ENCODE measurements at places on chromosomes 2 and 18.
A peak's percentile ranks its signal among the peaks of the same experiment; 100 is the strongest.

- no peak for DNase-seq
These were observed 474.2 kb downstream of the PIK3C3 start for GRCh38 chr18:42429196-42429595.

DNA sequence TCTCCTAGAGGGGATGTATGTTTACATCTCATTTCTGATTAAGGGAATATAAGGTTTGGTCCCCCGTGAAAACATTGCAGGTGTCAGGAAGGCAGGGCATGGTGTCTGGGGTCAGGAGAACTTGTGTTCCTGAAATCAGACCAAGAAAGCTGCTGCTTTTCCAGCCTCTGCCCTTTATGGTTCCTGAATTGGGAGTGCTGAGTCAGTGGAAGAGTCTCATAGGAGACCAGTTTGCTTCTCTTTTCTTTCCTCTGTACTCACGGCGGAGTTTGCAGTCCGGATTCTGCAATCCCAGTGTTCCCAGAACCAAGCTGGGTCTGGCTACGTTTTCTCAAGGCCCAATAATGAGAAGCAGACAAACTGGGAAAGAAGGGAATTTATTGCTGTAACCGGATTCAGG, 5.1 kb upstream of the MARCO start:
- DNase-seq = no peak

GRCh38 chr2:237254369-237254861, 159.5 kb downstream of the COL6A3 start:
- no peak for DNase-seq

- no peak for DNase-seq
These were observed 862.3 kb downstream of the SUCLG1 start for GRCh38 chr2:83596592-83597282.

- no peak for DNase-seq
These were observed 428.6 kb downstream of the SETBP1 start for GRCh38 chr18:45109271-45109670.

GRCh38 chr2:118148809-118149208, 60.5 kb downstream of the INSIG2 start:
- DNase-seq = no peak

GRCh38 chr2:58664523-58665151, 423.5 kb upstream of the FANCL start:
- no peak for DNase-seq

DNA sequence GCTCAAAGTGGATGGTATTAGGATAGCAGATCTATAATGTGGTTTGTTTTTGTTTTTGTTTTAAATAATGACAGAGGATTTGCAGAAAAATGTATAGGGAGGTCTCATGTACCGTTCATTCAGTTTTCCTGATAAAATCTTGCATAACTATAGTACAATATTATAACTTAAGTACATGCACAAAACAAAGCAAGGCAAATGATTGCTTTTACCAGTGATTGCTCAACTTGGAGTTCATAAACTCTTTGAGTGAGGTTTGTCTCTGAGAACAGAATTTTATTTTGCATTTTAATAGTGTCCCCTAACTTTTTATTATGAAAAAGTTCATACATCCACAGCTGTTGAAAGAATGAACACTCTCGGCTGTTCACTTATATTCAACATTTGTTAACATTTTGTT, 96.6 kb downstream of the MAP4K4 start:
- DNase-seq = no peak

DNA sequence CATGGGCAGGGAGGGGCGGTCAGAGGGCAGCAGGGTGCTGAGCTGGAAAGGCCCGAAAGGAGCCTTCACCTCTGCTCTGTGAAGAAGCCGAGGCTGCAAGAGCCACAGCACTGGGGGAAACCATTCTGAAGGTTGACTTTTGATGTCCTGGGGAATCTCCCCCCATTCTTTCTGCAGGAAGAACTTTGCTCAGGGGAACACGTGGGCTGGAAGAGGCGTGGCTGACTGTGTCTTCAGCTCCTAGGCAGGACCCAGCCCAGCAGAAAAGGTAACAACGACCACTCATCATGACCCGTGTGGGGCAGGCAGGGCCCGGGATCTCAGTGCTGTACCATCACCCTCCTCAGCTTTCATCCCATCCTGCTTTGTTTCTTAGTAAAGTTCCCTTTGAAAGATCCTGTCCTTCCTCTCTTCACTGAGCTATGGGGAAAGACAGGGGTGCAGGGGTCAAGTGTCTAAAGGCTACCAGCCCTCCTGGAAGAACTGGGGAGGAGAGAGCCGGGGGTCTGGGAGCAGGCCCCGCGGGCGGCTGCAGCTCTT, 312.7 kb downstream of the CELF4 start:
- no peak for DNase-seq

DNA sequence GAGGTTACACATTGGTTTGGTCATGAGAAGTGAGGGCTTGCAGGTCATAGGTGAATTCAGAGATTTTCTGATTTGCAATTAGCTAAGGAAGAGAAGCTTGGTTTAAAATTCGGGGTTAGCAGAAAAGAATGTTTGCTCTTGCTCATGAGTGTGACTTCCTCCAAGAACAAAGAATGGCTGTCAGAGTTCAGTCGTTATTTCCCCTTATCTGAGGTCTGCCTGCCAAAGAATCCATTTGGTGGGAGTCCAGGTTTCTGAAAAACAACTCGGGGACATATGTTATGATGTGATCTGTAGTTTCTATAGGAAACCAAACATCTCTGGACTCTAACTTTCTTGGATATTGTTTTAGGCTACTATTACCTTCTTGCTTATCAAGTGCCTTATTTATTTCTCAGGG, 3.2 kb upstream of the UGT1A6 start:
- DNase-seq = no peak

- no peak for DNase-seq
These were observed 183.2 kb upstream of the SMAD2 start for GRCh38 chr18:48113691-48114090.

GRCh38 chr2:32910883-32911598, 35.7 kb upstream of the LTBP1 start:
- DNase-seq = no peak

DNA sequence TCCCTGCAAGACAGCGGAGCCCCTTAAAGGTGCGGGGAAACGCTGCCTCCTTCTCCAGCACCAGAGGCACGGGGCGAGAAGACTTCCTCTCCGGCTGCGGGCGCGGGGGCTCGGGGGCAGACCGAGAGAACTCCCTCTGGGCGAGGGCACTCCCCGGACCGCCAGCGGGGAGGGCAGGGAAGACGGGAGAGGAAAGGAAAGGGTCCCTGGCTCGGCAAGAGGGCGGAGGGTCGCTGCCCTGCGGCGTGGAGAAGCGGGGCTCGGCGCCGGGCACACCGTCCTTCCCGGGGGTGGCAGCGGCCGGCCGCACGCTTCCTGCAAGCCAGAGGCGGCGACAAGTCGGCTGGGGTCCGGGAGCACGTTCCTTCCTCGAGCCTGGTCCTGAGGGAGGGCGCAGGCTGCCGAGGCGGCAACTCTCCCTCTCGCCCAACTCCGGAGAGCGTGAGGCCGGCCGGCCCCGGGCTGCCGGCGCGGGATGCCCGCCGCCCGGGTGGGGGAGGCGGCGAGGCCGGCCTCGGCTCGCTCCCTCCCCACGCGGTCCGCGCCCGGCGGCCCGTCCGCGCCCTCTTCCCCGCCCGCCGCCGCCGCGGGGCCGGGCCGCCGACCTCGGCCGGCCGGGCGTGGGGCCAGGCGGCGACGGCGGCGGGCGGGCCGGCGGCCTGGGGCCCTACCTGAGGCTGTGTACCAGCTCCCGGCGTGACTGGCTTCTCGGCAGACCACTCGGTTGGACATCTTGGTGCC, 1.1 kb downstream of the MEMO1 start:
- peak; percentile 44 for DNase-seq

DNA sequence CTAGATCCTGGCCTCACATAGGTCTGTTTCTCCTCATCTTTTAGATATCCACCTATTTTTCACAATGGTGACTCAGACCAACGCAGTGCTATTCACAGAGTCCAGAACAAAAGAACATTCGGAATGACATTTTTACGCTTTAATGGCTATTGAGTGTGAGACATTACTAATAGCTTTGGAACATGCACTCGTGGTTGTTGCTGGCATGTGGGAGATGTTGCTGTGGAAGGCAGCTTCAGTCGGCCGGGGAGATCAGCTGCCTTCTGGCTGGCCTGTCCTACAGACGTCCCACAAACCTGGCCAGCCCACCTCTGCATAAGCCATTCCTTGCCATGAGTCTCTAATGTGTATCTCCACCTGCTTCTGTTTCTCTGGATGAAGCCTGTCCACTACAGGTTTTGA, 3.4 kb downstream of the MBP start:
- DNase-seq = no peak

DNA sequence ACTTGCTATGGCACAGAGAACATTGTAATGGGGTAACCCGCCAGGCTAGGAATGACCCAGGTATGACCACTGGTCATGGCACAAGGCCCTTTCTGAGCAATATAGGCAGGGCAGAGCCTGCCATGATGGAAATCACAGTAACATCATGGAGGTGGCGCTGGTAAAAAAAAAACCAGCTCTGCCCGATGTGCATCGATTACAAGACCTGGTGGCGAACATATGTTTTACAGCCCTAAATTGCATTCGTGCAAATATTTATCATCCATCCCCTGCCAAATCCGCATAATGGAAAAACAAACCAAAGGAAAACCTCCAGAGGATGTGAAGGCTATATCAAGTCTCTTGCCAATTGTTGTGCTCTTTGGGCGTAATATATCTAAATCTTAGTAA, 60.6 kb downstream of the SEMA4F start:
- no peak for DNase-seq

GRCh38 chr2:232211743-232212686, 166.5 kb upstream of the ALPP start:
- DNase-seq = no peak

- DNase-seq = no peak
These were observed 10.0 kb downstream of the TTL start for GRCh38 chr2:112491946-112492345.

DNA sequence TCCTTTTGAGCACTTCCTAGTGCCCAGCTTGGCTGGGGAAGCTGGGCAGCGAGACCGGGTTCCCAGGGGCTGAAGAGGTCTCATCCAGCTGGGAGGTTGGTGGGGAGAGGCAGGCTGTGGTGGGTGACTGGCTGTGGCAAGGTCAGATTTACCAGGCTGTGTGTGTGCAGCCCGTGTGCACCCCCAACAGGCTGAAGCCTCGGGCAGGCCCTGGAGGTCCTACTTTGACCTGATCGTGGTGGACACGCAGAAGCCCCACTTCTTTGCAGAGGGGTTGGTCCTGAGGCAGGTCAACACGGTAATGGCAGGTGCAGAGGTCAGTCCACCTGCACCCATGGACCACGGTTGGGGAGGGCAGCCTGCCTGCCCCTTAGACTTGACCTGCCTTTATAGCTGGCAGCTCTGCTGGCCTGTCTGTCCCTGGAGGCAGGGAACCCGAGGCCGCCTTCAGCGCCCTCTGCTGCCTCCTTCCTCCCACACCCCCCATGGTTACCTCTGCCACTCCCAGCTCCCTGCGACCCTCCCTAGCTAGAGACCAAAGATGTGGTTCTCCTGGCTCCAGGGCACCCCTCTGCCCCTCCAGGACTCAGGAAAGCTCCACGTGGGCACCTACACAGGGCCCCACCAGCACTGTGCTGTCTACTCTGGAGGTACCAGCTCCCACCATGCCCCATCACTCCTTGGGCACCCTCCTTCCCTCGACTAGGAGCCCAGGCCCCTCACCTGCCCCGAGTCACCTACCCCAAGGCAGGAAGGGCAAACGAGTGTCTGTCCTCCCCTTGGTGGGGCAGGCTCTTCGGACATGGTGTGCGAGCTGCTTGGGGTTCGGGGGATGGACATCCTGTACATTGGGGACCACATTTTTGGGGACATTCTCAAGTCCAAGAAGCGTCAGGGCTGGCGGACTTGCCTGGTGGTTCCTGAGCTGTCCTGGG, 4.0 kb downstream of the NT5DC4 start:
- no peak for DNase-seq

GRCh38 chr2:140002110-140002509, 1221.9 kb upstream of the NXPH2 start:
- DNase-seq = no peak

GRCh38 chr2:186771850-186772463, 77.0 kb downstream of the ZSWIM2 start:
- no peak for DNase-seq

DNA sequence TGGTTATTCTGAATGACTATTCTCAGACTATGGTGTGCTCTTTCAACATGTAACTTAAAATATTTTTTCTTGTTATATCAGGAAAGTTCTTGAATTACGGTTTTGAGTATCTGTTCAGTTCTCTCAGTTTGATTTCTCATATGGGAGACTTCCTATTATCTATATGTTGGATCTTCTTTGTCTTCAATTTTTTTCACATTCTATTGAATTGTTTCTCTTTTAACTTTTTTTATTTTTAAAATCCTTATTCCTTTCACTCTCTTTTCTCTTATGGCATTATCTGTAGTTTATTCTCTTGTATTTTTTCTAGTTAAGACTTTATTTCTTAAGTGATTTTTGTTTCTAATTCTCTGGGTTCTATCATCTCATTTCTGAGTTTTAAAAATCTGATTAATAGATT, 252.8 kb upstream of the STON1 start:
- DNase-seq = no peak

DNA sequence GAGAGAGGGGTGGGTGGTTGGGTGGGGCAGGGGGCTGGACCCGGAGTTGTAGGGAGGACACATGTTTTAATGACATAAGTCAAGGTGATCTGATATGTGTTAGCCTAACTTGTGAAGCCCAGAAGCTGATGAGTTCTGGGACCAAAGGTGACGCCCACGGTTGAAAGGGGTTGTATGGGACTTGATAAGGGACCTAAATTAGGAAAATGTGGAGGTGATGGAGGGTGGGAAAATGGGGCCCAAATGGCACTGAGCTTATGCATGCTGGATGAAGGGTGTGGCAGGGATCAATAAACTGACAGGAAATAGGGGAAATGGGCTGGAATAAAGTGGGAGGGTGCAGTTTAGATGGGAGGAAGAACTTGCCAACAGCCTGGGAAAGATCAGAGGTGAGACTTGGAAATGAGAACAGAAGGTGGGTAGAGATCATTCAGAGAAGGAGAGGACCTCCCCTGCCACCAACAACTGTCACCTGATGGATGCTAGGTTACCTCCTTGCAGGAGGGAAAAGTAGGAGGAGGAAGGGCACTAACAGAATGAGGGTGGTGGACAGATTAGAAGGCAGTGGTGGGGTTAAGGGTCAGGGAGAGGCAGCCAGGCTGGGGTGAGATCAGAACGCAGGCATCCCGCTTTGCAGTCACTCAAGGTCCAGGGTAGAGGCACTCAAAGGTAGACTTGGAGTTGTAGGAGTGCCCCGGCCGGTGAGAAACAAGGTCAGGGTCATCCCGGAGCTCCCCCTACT, 15.3 kb downstream of the WNT10A start:
- no peak for DNase-seq

GRCh38 chr2:101231240-101231639, 21.4 kb upstream of the CNOT11 start:
- no peak for DNase-seq

- no peak for DNase-seq
These were observed 289.6 kb downstream of the PARD3B start for GRCh38 chr2:204834716-204835384.

GRCh38 chr2:178241844-178242551, 47.7 kb downstream of the OSBPL6 start:
- no peak for DNase-seq

DNA sequence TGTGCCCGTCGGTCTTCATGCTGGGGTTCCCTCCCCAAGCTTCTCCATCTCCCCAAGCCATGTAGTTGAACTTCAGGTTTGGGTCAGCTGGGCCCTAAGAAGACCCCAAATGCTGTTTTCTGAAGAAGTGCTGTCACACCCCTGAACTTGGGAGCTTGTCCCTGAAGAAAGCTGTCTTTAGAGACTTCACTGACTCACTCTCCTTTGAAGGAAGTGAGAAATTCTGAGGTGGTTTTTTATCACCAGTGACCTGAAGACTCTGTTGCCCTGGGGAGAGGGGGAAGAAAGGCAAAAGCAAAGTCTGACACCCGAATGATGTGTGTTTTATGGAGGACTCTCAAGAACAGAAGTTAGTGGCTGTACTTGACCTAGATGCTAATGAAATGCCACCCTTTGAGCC, 83.6 kb upstream of the BCL2L11 start:
- DNase-seq = no peak

Measured in hematopoietic multipotent progenitor cell treated with erythropoietin and hydrocortisone succinate and interleukin-3 and kit ligand, for 17 days (in vitro differentiated cells).